HEK293T (cell line): ENCODE measurements at places on chromosomes 3 and 15.

- no peak for DNase-seq
Measured at GRCh38 chr15:95866711-95867440, 463.6 kb upstream of the NR2F2 start.

DNA sequence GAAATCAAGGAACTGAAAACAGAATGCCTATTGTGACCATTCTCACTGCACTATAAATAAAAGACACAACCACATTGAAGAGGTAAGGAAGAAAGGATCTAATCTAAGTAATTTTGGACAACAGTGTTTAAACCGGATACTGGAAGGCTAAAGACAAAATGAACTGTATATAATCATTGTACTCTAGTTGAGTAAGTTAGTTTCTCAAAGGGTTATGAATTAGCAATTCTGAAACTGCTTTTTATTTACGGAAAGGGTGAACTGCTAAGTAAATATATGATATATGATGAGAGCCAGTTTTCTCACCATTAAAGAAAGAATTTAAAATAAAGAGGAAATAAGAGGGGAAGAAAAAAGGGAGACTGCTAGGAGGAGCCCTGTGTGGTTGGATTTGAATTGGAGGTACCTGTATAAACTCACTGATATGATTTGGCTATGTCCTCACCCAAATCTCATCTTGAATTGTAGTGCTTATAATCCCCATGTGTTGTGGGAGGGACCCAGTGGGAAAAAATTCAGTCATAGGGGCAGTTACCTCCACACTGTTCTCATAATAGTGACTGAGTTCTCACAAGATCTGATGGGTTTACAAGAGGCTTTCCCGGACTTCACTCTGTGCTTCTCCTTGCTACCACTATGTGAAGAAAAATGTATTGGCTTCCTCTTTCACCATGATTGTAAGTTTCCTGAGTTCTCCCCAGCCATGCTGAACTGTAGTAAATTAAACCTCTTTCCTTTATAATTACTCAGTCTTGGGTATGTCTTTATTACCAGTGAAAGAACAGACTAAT lies 607.7 kb downstream of the PYDC2 start:
- DNase-seq, result no peak

DNA sequence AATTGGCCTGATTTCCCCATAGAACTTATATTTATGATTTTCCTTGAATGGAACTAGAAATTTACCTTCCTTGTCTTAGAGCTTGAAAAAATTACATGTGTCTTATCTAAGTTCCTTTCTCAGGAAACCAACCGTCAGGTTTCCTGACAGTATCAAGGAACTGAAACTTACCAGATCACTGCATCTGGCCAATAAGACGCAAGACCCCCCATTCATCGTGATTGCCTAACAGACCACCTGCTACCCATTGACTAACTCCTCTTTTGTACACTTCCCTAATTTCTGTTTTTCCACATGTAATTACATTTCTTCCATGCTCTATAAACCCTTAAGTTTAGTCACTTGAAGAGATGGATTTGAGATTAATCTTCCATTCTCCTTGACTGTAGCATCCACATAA lies 517.2 kb upstream of the CBLB start:
- no peak for DNase-seq

GRCh38 chr15:63439536-63440264 lies 58.1 kb upstream of the CA12 start:
- DNase-seq, result no peak

DNA sequence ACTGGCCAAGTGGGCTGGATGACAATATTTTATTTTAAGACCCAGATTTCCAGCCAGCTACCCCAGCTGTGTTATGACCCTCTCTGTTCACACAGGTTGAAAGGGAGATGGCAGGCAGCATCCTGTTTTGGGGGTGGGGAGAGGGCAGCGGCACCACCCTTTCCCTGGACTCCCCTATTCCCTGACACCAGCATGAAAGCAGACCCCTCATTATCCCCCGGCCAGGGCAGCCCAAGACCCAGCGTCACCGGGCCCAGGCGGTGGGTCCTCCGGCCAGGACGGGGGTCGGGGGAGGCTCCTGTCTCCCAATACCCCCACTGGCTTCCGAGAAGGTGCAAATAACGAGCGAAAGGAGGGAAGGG lies 127.6 kb upstream of the MEF2A start:
- DNase-seq, result no peak

- no peak for DNase-seq
Measured at GRCh38 chr3:41317298-41317697, 118.0 kb downstream of the CTNNB1 start.

- no peak for DNase-seq
Measured at GRCh38 chr3:99479768-99480167, 158.6 kb upstream of the COL8A1 start.

DNA sequence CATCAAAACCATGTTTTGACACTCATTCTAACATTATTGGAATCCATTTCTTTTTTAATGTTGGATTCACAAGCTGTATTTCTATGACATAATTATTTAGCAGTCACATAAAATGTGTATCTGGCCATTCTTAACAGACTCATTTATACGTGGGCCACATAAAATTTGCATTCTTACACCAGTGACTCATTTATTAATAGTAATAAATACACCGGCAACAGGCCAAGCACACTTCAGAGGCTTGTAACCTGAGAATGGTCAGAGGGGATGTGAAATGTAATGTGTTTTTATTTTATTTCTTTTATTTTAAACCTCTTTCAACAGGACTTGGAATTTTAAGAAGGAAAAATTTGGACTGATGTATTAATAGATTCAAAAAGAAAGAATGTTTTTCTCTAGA lies 384.9 kb upstream of the RARB start:
- DNase-seq, result no peak

- DNase-seq, result peak; percentile 67
Measured at GRCh38 chr3:58529516-58530353, 7.3 kb downstream of the ACOX2 start.

- DNase-seq, result no peak
Measured at GRCh38 chr15:27853624-27854455, 245.3 kb downstream of the OCA2 start.
